ENCODE measurements at places on chromosomes 7 and 10. TPM values are rescaled to one million over a fixed set of nuclear protein-coding genes. Genes with fewer than 3 reads are reported as not detected.

DNA sequence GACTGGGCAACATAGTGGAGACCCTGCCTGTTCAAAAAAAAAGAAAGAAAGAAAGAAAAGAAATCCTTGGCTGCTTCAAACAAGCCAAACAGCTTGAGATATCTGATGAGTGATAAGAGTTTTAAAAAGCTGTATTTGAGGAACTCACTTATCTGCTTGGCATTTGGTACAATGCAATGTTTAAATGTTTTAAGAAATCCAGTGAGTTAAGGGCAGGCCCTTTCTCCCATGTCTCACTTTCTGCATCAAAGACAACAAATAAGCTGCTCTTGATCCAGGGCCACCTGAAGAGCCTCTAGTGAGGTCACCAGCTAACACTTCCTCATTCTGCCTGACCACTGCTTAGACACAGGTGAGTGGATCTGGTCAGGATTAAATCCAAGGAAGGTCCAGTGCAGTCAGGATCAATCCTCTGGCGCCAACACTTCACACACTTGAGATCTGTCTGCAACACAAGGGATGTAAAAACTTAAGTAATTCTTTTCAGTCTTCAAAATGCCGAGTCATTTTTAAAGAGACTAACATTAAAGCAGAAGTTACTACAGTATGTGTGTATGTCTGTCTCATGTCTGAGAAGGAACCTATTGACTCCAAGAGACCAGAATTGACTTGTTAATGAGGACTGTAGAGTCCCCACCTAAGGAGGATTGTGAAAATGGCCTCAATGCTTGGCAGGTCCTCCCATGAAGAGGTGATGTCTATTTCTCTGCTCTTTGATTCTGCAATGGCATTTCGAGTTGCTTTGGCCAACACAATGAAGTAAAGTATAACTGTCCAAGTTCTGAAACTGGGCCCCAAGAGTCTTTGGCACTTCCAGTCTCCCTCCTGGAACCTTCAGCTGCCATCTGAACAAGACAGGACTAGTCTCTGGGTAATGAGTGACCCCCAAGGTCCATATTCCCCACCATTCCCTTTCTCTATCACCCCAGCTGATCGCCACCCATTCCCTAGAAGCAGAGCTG, 43.1 kb downstream of the CREB3L2 start:
- no peak for DNase-seq

- no peak for DNase-seq
Observed at GRCh38 chr7:99255463-99255862, 17.2 kb upstream of the MYH16 start.

DNA sequence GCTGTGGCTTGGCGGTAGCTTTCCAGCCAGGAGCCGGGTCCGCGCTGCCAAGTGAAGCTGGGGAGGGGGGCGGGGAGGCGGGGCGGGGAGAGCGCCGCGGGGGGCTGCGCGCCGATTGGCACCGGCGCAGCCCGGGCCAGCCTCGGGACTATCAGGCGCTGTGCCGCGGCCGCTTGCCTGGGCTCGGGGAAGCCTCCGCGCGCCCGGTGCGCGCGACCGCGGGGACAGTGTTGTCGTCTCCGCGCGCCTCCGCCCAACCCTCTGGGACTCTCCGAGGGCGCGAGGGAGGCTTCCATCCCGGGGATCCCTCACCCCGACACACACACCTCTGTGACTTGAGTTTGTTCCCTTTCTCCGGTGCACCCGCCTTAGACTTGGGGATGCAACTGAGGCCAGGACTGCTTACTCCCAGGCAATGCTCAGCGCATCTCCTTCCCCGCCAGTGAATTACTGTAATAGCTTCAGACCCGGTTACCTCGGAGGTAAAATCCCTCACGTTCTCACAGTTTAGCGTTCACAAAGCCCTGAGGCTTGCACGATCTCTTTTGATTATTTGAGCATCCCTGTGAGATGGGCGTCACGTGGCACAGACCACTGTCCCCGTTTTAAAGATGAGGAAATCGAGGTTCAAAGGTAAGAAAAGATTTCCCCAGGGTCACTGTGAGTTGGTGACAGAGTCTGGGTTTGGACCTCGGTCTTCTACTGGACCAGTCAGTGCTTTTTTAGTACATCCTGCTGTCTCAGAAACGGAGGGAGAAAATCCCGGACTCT, at the start of gene NKX1-2:
Gene NKX1-2 (minus strand): TSS at position 24 of the 771 bp plus-strand sequence. CDS start 92 bp downstream, outside the sequence.
- DNase-seq: no peak

- DNase-seq: no peak
Observed at GRCh38 chr7:12211711-12212485, 804 bp downstream of the TMEM106B start.

GRCh38 chr10:78650122-78650521, 418.6 kb upstream of the ZMIZ1 start:
- DNase-seq: no peak

DNA sequence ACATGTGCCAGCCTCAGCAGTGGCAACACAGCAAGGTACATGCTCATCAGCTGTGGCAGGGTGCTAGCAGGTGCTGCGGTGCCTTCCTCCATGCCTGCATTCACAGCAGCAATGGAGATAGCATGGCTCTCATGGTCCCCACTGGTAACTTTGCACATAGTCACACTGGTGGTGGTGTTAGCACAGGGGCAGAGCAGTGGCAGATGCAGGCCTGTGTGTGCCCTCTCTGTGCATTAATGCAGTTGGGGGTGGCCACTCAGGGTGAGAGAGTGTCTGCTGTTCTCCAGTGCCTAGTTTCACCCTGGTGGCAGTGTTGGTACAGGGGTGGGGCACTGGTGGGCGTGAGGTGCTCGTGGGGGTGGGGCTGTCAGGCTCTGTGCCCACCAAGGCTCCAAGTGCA, 17.7 kb upstream of the PPP1R3A start:
- DNase-seq: no peak

DNA sequence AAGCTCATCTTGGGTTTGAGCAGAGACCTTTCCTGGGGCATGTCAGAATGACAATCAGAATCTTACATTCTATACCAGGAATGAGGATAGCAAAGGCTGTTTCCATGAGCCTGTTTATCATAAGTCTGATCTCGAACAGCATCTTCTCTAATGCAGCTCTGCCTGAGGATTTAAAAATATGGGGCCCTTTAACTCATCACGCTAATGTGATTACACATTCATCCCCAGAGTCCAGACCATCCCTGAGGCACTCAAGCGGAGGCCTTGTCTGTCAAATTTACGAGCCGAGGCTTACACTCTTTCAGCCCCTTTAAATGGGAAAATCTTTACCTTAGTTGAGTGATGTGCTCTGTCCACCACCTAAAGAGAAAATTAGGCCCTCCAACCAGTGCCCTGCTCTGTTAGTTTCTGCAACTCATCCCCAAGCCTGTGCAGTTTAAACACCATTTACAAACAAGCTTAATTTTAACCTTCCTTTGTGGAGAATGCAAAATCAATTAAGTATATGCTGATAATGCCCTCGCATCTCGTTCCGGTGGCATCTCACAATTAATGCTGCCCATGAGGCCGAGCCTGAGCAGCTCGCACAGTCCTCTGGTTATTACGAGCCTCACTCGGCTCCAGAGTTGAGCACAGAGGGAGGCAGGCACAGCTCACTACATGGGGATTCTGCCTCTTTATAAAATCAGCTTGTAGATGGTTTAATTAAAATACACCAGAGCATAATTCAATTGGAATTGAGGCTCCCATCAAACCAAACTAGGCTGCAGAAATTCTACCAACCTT, 16.0 kb downstream of the CHST15 start:
- no peak for DNase-seq

DNA sequence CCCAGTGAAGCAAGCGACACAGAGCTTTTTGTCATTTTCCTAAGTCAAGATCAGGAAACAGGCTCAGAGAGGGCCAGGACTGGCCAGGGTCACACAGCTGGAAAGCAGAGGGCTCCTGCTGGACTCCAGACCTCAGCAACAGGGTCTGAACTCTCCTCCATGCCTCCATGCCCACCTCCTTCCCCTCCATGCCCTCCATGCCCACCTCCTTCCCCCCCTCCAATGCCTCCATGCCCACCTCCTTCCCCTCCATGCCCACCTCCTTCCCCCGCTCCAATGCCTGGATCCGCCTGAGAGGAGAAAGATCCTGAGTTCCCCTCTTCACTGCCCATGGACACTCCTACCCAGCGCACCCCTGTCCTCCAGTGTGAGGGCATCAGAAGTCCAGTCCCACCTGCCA, 51.3 kb downstream of the OAT start:
- DNase-seq: no peak

- no peak for DNase-seq
Observed at GRCh38 chr10:126201603-126202002, 186.7 kb downstream of the ADAM12 start.

GRCh38 chr7:40134428-40135316, at the start of the genes MPLKIP and SUGCT:
Gene MPLKIP (minus strand): TSS chr7:40134622. CDS start chr7:40134567, 55 bp downstream.
Gene SUGCT (plus strand): TSS chr7:40135005.
- peak; percentile 93 for DNase-seq

- no peak for DNase-seq
Observed at GRCh38 chr7:141928845-141929195, 12.6 kb downstream of the OR9A4 start.

DNA sequence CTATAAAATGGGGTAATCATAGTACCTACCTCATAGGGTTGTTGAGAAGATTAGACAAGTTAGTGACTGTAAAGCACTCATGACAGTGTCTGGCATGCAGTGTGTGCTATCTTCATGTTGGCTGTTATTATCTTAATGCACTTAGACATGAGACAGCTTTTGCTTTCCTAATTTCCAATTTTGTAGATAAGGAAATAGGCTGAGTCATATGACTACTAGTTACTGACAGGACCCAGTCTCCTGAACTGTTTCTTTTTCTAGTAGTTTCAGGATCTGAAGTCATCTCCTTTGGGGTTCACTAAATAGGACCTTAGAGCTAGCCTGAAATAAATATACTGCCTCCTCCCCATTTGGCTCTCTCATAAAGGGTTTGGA, 74.2 kb downstream of the SNX10 start:
- DNase-seq: no peak

DNA sequence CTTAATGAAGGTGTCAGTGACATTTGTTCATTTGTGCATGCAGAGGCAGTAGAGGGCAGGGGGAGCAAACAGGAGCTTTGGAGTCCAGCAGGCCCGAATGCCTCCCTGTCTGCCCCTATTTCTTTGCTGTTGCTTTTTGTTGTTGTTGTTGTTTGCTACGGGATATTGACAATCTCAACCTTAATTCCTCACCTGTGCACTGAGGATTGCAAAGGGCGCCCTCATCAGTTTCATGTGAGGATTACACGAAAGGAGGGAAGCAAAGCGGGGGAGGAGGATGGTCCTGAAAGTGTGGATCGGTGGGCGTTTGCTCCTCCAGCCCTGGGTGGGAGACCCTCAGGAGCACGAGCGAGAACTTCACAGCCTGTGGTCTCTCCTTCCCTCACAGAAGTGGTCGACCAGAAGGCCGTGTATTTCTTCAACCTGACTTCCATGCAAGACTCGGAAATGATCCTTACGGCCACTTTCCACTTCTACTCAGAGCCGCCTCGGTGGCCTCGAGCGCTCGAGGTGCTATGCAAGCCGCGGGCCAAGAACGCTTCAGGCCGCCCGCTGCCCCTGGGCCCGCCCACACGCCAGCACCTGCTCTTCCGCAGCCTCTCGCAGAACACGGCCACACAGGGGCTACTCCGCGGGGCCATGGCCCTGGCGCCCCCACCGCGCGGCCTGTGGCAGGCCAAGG, 9.6 kb downstream of the GDF10 start:
- no peak for DNase-seq

The STEAP2 gene
- polyA plus RNA-seq: not detected

The FFAR4 gene
- not detected for polyA plus RNA-seq

The AHCYL2 gene
- polyA plus RNA-seq: 6.3 TPM

All from CD4-positive, CD25-positive, alpha-beta regulatory T cell (primary cell).